Occipital lobe (tissue), 3 donors: ENCODE measurements at places on chromosomes 7 and 10.

DNA sequence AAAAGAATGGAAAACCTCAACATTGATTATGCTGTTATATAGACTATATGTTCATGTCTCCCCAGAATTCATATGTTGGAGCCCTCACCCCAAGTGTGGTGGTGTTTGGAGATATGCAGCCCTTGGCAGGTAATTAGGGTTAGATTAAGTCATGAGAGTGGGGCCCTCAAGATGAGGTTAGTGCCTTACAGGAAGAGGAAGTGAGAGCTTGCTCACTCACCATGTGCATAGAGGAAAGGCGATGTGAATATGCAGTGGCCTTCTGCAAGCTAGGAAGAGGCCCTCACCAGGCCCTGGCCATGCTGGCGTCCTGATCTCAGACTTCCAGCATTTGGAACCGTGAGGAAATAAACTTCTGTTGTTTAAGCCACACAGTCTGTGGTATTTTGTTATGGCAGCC is 14.8 kb downstream of the ZNF33A start:
- DNase-seq: no peak

DNA sequence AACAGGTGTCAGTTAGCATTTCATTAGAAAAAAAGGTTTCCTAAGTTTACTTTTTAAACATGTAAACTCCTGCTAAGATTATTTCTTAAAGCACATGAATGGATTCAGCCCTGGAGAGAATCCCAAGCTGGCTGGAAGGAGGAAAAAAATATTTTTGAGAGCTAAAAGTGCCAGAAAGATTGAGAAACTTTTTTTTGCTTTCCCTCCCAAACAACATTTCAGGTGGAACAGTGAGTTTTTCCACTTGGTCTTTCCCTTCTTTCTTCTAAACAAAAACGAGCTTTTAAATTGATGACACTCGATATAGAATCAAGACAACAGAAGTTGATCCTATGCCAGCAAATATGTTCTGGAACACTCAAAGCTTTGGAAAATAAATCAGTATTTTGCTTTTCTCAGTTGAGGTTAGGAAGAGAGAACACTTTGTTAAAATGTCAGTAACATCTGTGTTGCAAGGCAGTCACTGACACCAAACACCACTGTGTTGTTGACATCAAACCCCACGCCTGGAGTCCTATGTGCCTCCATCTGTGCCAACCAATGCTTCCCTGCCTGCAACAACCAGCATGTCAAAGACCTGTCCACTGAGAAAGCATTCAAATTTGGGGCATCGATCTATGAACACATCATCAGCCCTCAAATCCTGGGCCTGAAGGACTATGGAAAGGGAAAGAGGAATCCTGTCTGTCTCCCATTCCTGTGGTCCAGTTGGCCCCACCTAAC is 22.9 kb upstream of the INSIG1 start:
- DNase-seq: no peak

DNA sequence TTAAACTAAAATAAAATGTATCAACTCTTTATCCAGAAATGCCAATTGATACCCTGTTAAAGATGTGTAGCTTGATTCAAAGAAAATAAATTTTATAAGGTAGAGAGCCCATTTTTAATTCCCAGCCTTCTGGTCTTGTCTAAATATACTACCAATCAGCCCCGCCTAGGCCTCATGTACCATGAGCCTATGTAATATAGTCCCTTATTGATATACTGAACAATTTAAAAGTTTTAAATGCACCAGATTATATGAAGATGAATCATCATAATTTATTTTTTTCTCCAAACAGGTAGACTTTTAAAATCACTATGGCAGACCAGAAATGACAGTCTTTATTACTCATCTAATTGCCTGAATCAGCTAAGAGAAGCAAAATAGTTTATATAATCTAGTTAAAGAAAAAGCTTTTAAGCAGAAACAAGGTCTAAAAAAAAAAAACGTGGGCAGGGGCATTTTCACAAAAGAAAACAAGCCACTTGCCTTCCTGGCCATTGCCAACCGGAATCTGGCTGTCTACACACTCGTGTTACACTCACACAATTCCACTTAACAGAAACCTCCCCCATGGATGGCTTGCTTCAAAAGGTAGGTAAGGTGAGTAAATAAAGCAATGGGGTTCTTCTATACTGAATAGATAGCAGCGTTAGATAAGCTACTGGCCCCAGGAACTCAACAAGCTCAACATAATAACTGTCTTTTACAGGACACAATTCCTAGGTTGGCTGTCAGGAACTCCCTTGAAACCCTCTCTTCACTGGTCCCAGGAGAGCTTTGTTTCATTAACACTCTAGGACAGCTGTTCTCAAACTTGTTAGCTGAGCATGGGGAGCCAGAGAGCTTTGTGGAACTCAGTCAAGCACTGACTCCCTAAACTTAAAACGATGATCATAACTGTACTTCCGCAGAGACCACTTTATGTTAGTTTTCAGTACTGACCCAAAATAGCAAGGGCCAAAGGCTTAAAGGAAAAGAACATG is 37.2 kb downstream of the RAPGEF5 start:
- no peak for DNase-seq

GRCh38 chr7:7251742-7252141 is 69.4 kb downstream of the C1GALT1 start:
- no peak for DNase-seq

- DNase-seq: no peak
Observed at GRCh38 chr10:132978542-132978941, 36.2 kb upstream of the CFAP46 start.

GRCh38 chr10:47282657-47283018 is 17.4 kb upstream of the GDF10 start:
- no peak for DNase-seq

GRCh38 chr10:118585234-118585633 is 10.2 kb downstream of the PRLHR start:
- no peak for DNase-seq

DNA sequence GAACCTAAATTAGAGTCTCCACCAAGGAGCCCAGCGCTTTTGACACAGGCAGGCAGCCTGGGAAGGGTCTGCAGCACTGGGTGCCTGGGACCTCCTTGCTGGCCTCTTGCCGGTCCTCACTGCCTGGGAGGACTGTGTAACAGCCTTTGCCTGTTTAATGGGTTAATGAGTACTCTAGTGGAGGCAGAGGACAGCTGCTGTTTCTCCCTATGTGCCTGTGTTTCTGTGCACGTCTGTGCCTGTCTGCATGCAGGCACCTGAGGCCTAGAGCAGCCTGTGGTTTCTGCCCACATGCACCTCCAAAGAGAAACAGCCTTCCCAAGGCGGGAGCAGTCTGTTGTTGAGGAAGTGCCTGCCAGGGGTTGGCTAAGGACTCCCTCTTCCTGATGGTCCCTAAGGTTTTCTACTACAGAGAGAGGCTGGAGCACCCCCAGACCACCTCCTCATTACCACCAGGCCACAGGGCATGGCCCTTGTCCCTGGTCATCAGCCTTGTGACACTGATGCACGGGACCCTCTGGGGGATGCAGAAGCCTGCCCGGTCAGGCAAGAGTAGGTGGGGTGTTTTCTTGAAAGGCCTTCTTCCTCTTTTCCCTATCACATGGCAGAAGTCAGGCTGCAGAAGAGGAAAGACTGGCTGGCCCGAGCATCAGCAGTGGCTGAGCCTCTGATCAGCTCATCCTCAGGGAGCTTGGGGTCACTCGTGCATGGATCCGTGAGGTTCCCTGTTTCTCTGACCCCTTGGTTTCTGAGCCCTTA is 14.2 kb downstream of the SLC29A3 start:
- no peak for DNase-seq

DNA sequence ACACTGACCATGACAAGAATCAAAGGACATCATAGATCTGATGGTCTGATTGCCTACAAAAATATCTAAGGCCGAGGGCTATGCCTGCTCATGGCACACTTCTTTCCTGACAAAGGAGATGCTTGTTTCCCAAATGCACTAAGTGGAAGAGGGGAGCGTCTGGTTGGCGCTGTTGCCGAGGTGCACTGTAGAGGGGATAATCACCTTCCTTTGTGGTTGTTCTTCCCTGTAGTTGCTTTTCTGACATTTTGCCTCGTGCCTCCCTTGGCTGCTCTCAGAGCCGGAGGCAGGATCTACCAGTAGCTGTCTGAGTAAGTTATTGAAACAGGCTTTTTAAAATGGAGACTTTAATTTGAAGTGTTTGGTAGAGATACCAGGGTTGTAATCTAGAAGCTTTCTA is 352.0 kb downstream of the SORCS3 start:
- DNase-seq: no peak

DNA sequence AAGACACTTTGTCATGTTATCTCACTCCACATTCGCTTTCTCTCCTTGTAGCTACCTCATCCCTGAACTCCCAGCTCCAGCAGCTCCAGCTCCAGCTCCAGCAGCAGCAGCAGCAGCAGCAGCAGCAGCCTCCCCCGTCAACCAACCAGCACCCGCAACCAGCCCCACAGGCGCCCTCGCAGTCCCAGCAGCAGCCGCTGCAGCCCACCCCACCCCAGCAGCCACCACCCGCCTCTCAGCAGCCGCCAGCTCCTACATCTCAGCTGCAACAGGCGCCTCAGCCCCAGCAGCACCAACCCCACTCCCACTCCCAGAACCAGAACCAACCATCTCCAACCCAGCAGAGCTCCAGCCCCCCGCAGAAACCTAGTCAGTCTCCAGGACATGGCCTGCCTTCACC is 226.6 kb upstream of the YAE1 start:
- no peak for DNase-seq

DNA sequence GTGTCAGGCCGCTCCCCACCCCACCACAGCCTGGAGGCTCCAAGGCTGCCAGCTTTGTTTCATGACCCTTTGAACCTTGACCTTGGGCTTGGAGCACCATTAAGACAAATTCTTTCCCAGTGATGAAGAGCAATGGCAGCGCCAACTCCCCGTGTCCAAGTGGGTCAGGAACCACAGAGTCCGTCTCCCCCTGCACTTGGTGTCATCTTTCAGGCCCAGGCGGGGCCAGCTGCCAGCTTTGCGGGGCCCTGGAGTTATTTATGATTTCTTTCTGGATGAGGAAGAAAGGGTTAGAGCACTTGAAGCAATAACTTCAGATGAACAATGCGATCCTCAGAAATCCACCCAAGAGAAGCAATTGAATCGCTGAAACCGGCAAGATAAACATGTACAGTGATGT is 110.8 kb downstream of the MYL10 start:
- DNase-seq: no peak

DNA sequence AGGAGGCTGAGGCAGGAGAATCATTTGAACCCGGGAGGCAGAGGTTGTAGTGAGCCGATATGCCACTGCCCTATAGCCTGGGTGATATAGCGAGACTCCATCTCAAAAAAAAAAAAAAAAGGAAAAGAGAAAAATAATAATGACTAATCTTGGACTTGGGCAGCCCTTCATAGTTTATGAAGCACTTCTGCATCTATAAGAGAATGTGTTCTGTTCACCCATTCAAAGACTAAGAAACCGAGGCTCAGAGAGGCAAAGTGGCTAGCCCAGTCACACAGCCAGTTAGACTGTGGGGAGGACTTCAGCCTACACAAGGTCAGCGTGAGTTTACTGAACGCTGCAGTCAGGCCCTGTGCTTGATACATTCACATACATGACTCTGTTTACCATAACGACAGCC is 46.9 kb downstream of the UNC5B start:
- DNase-seq: no peak

DNA sequence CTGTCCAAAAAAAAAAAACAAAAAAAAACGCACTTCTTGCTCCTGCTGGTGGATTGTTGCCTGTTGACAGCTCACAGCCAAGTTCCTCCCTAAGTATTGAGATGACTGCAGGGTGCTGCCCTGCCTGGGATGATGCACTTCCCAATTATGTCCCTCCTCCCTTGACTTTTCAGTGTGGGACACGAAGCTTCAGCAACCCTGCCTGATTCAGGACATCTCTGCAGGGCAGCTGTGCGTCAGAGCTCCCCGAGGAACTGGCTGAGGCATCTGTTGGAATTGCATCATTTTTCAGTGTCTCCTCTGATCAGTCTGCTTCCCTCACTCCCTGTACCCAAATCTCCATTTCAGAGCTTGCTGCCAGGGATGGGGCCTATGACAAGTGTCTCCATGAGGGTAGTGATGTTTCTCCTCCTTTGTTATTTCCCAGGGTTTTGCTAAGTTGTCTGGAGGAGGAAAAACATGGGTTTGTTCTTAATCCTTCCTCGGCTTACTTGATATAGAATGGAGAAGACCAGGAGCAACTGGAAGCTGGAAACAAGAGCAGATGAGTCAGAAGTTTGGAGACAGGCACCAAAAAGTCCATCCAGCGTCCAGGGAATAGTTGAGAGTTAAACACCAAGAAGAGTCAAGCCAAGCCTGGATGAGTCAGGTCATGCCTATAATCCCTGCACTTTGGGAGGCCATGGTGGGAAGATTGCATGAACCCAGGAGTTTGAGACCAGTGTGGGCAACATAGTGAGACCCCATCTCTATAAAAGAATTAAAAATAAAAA is 355.1 kb downstream of the GALNT17 start:
- DNase-seq: no peak

- DNase-seq: no peak
Observed at GRCh38 chr7:27966219-27966780, 214.3 kb downstream of the JAZF1 start.

DNA sequence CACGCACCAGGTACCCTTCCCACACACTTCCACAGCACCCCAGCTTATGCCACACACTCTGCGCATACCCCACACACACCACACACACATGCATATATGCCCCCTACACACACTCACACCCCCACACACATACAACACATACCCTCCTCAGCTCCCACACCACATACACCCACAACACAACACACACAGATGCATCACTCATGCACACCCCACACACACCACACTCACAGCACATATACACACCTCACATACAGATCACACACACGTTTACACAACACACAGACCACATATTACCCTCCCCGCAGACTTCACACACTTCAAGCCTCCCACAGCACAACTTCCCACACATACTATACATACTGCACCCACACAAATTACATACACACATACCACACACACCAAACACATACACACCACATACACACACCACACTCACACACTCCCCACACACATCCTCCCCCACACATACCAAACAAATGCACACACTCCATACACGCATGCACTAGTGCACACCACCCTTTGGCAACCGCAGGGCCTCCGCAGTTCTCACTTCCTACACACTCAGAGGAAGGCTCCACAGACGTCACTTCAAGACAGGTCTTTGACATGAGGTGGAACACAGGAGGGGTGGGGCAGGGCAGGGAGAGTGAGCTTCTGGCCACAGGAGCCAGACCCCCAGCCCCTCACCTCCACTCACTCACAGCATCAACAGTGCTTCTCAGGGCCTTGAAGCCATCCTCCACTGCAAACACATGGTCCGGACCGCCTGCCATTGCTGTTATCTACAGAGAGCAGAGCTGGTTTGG is 18.5 kb upstream of the ANTXRL start:
- no peak for DNase-seq

DNA sequence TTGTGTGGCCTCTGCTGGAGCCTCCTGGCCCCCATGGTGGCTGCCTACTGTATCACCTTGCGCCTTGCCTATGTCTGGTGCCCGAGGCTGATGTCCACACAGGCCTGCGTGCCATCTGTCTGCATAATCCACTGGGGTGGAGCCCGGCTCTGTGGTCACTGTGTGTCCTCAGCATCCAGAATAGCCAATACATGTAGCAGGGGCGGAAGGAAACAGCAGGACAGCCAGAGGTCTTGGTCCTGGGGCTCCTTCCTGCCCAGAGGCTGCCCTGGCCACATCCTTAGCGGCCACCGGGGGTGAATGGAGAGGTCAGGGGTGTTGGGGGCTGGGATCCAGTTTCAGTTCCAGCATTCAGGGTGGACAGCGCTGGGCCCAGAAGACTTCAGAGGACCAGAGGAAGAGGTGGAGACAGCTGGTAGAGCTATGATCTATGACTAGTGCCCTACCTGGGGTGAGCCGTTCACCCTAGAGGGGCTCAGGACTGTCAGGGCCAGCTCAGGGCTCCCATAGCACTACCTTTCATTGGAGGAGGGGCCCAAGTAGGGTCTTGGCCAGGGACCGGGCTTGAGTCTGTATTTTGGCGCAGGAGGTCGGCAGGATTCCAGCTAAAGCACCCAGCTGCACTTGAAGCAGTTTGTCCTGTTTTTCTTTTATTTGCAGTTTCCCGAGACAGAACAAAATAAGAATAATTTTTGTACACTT is 15.9 kb downstream of the YKT6 start:
- DNase-seq: no peak
